MM.1S (cell line): ENCODE measurements at places on chromosomes 11 and 22.

DNA sequence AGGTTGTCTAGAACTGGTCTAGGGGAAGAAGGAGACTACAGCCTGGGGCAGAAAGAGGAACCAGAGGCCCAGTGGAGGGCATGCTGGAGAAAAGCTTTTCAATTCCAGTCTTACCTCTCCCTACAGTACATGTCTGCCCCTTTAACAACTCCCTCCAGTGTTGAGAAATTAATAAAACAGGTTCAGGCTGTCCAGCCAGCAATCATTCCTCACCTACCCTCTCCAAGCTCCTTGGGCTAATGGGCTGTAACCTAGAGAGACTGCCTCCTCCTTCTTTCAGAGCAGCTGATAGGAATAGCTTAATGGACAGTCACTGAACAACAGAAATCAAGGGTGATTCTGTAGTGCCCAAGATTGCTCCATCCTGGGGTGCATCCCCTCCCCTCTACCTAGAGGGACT is 8.8 kb downstream of the SLC35F2 start:
- DNase-seq, result no peak

GRCh38 chr11:532527-532985 is 2.8 kb downstream of the HRAS start:
- DNase-seq, result no peak

DNA sequence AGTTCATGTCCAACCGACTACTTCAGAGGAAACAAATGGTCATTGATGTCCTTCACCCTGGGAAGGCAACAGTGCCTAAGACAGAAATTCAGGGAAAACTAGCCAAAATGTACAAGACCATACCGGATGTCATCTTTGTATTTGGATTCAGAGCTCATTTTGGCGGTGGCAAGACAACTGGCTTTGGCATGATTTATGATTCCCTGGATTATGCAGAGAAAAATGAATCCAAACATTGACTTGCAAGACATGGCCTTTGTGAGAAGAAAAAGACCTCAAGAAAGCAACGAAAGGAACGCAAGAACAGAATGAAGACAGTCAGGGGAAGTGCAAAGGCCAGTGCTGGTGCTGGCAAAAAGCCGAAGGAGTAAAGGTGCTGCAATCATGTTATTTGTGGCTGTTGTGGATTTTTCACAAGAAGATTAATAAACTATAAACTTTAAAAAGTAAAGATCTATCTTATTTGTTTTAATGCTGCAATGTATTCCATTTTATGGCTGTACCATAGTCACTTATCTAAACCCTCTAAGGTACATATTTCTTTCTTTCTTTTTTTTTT is 20.1 kb upstream of the HIPK3 start:
- DNase-seq, result no peak

DNA sequence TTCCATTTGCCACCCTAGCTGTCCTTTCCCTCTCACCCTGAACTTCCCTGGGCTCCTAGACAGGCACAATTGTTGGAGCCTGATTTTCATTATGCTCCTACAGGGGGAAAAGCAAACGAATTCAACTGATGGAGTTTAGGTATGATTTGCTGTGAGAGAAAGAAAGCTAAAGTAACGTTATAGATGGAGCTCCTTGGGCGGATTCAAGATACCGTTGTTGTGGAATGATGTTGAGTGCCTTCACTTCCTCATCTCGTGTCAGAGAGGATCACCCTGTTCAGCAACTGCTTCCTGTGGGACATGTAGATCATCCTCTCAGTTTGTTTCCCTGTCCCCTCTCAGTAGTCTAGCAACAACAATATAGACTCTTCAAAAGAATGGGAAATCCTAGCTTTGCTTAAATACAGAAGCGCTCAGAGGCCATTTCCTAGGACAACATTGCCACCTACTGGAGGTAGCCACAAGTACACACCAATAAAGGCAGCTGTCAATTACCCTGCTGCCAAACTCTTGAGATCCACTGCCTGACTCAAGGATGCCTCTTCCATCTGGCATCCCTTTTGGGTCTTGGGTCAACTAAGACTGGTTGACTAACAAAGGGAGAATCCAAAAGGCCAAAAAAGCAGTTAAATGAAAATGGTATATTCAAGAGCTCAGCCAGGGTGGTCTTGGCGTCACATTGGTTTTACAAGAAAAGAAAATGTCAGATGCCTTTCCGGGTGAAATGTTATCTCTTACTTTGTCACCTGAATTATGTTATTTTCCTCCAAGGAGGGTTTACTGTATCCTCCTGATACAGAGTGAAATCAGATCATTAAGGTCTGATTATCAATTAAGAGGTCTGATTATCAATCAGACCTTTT is 13.5 kb upstream of the DTX4 start:
- peak; percentile 76 for DNase-seq

DNA sequence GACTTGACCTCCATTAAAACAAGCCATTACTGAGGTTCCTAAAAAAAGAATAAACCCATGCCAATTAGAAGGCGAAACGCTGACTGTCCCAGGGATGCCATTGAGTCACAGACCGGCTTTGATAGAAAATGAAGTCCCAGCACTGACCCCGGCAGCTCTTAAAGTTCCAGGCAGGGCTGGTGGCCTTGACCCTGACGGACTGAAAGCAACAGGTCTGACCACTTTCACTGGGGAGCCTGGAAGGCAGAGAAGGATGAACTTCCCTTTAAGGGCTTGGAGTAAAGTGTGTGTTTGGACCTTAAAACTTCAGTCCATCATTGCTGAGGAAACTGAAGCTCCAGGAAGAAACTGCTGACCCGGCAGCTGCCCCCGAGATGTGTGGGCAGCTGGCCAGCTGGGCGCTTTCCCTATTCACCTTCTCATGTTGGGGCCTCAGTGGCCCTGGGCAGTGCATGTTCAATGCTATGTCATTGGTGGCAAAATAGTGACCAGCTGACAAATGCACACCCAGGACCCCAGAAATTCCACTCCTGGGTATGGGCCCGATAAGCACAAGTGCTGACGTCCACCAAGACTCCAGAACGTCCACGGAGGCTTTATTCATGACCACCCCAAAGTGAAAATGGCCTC is 18.9 kb upstream of the EFCAB6 start:
- no peak for DNase-seq

DNA sequence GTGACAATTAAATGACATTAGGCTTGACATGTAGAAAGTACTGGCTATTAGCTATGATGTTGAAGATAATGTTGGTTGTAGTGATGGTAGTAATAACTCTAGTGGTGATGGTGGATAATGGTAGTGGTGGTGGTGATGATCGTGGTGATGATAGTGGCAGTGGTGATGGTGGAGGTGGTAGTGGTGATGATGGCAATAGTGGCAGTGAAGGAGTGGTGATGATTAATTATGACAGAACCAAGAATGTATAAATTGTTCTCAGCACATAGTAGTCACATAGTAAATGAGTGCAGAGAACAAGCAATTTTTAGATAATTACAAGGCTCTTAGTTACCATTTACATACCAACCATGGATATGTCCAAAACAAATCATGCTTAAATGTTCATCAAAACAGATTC is 5.3 kb upstream of the CD44 start:
- DNase-seq, result no peak

- no peak for DNase-seq
These were observed 115.4 kb downstream of the OSBP2 start for GRCh38 chr22:30810105-30810504.

DNA sequence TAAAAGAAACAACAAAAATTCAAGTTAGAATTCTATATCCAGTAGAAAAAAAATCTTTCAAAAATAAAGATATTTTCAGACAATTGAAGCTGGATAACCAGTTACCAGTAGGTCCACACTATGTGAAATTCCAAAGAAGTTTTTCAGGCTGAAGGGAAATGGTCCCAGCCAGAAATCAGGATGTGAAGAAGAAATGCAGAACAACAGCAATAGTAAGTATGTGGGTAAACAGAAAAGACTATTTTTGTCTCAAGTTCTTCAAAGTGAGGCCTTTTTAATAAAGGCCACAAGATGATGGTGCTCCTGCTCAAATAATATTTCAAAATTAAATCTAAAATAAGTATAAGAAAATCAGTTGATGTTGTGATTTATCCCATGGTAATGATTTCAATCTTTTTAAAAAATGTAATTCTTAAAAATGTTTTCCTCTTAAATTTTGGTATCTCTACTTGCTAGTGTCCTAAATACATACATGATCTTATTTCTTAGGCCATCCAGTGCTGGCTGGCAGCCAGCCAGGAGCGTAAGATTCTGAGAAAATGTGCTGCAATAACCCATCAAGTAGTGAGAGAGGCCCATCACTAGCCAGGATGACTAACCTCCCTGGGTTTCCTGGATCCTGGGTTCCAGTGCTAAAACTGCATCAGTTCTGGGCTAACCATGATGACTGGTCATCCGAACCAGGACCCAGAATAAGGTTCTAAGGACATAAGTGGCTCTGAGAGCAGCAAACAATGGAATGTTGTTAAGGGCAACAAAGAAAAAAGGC is 15.6 kb upstream of the UCP3 start:
- DNase-seq, result no peak

DNA sequence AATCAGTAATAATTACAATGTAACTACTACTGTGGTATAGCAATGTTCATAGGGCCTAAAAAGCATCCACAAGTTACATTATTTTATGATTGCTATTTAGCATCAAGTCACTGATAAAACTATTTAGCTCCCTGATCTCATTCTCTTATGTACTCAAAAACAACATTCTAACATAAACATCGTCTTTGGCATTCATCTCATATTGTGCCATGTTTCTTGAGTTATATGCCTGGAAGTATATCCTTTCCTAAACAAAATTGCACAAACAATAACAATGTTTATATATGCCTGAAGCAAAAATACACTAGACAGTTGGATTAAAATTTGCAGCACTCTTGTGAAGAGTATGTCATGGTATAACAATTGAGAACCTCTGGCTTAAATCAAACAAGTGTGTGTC is 34.1 kb downstream of the HORMAD2 start:
- no peak for DNase-seq

- DNase-seq, result no peak
These were observed 1.7 kb upstream of the CALCA start for GRCh38 chr11:14973621-14974514.

DNA sequence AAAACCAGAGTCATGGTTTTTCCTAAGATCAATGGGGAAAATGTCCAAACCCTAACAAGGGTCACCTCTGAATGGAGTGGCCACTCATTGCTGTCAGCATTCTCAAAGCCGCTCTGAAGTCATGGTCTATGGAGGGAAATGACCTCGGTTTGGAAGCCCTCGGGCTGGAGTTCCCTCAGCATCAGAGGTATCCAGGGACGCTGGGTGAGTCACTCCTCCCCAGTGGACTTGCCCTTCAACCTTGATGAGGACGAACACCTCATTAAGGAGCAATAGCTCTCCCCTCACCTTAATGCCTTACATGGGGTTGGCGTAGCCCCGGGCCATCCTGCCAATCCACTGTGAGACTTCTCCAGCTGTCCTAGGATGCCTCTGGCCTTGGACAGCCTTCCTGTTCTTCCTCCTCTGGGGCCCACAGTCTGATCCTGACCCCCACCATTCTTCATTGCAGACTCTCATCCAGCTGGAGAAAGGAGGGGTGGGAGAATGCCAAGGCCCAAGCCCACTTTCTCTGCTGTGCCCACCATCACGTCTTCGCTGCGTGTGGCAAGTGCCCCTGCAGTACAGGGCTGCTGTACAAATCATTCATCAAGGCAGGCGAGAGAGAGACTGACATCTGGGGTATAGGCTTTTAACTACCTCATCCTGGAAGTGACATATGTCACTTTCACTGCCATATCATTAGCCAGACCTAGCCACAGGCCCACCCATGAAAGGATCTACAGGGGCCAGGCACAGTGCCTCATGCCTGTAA is 25.4 kb upstream of the MYH9 start:
- no peak for DNase-seq

DNA sequence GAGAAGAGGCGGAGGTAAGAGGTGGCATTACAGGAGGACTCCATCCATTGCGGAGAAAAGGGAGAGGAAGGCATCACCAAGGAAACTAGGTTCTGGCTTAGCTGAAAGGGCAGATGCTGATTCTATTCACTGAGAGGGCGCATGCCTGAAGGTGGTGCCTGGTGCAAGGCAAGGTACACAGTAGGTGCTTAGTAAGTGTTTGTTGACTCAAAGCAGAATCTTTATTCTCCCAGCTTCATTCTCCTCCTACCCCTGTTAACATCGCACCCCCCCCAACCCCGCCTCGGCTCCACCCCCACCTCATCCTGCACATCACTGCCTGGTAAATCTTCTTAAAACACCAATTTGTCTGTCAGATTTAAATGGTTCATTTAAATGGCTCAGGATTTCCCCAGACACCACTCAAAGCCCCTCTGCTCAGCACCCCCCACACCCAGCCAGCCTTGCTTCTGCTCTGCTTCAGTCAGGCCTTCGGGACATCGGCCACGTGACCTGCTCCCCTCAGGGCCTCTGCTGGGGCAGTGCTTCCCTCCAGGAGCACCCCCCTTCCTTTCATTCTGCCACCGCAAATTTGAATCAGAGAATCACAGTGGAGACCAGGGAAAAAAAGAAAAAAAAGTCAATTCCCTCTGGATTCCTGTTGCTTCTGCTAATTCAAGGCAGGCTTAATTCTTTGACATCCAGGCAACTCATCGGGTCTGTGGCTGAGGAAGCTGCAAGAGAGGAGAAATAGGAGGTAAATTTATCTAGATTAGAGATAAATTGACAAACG is 17.8 kb upstream of the RCN1 start:
- DNase-seq, result no peak

DNA sequence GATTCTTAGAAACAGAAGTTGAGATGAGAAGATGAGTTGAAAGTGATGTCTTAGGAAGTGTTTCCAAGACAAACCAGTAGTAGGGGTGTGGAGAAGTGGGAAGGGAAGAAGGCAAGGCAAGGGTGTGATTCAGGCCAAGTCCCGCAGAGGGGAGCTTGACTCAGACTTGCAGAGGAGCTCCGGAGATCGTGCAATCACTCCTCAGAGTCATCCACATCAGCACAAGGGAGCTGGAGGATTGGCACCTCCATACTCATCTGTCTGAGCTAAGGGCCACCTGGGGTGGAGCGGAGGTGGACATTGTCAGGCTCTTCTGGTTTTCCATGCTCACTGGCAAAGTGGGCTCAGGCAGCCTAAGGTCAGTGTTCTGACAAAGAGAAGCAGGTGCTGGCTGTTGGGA is 44.4 kb downstream of the CHRDL2 start:
- no peak for DNase-seq
